CD4-positive, alpha-beta T cell treated with Interleukin-2 at 100 ng/mL for 4 hours (primary cell): ENCODE measurements at places on chromosomes 7 and 10.

- DNase-seq: no peak
These were observed 21.9 kb upstream of the TBRG4 start for GRCh38 chr7:45133352-45133751.

DNA sequence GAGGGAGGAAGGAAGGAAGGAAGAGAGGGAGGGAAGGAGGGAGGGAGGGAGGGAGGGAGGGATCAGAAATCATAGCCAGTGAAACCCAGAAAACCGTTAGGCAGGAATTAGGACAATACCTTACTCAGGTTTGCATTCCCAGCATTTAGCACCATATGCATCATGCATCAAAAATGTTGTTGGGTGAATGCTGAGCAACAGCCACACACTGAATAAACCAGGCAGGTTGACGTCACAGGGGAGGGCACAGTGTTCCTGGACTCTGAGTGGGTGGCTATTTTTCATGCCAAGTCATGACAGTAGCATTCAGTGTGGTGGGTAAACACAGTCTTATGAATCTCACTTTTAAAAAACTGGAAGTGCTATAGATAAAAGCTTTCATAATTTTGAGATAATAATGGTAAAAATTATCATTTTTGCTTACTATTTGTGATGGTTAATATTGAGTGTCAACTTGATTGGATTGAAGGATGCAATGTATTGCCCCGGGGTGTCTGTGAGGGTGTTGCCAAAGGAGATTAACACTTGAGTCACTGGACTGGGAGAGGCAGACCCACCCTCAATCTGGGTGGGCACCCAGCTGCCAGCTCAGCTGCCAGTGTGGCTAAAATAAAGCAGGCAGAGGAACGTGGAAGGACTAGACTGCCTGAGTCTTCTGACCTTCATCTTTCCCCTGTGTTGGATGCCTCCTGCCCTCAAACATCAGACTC is 199.1 kb upstream of the PRKCQ start:
- no peak for DNase-seq

DNA sequence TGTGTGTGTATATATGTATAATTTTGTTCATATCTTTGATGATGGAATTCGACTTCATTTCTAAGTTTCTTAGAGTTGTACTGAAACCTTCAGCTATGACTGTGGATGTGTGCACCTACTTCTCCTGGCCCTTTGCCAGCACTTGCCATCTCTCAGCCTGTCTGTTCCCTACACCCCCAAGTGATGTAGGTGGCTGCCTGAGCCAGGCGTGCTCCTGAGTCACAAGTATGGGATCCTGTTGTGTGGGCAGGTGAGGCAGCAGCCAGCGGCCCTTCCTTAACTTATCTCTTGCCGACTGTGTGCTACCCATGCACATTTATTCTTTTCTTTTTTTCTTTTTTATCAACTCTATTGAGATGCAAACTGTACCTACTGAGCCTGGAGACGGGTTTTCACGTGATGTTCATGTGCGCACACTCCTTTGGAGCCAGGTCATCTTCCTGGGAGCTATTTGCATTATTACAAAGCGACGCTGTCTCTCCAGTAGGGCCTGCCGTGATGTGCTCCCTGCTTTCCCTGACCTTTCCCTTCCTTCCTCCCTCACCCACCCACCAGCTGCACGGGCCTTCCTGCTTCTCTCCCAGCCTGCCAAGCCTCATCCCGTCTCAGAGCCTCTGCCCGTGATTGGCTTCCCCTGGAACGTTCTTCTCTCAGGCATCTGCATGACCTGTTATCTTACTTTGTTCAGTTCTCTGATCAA is 31.3 kb upstream of the GALNT11 start:
- no peak for DNase-seq

DNA sequence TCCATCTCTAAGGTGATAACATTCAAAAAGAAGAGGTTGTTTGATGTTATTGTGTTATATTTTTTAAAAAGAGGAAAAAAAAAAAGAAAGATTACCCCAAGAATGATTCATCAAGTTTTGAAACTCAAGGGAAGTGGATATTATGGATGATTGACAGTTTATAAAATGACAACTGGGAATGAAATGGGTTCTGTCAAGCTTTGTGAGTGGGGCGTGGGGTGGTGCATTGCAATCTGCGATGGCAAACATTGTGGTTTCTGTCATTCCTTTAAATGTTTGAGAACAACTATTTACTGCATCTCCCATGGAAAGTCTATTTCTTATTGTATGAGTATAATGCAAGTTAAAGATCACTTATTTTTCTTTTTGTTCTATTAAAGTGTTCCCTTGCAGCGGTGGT is 297.0 kb downstream of the CCDC3 start:
- no peak for DNase-seq

DNA sequence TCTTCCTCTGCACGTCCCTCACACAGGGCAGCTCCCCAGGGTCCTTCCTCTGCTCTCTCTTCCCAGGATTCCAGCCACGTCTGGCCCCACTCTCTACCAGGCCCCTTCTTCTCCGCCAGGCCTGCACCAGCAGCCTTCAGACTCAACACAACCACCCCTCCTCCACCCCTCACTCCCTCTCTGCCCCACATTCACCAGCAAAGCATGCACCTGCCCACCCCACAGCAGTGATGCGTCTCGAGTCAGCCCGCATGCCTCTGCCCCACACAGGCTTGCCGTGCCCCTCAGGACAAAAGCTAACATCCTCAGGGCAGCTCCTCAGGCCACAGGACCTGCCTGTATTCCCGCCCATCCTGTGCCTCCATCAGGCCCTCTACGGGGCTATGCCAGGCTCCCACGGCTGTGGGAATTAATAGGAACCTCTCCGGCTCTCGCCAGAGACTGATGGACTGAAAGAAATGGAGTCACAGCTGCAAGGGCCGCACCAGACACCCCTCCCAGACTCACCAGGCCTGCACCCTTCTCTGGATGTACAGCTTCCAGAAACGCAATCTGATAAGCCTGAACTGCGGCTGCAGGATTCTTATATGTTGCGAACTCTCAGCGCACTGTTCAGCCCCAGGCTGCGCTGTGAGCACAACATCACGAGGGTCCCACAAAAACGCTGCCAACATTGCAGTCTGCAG is 100.1 kb downstream of the CYTH3 start:
- no peak for DNase-seq

DNA sequence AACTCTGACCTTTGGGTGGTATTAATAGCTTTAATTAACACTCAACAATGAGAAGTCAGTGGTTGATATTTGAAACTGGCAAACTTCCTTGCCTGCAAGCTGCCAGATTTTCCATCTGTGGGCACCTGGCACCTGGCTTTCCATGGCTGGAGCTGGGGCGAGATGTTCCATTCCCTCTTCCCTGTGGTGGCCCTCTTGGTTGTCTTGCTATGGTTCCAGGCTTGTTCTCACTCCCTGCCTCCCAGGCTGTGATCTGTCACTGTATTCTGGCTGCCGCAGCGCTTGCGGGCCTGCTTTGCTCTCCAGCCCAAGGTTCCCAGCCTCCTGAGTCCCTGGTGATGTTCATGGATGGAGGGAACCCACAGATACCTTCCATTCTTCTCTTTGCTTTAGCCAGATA is 201.0 kb downstream of the FRMD4A start:
- DNase-seq: no peak
